ENCODE measurements at places on chromosomes 11 and 22.

DNA sequence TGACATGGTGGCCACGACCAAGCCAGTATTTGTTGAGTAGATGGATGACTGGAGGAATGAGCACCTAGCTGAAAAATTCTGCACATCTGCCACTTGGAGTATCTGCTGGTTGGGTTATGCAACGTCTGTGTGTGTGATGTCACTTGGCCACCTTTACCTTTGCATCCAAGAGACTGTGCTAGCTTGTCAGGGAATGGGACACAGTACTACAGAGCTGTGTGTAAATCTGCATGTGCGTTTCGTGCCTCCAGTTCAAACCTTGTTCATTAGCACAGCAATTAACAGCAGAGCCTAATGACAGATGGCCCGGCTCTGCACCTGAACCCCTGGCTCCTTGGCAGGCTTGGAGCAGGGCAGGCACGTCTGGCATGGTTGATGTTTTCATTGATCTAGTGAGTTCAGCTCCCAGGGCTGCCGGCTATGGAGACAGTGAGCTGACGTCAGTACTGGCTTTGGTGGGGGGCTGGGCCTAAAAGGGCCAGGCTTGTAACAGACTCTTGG lies 188.4 kb upstream of the NAV2 start:
- DNase-seq: no peak

- no peak for DNase-seq
Measured at GRCh38 chr11:69002110-69002569, 10.9 kb downstream of the MRGPRF start.

DNA sequence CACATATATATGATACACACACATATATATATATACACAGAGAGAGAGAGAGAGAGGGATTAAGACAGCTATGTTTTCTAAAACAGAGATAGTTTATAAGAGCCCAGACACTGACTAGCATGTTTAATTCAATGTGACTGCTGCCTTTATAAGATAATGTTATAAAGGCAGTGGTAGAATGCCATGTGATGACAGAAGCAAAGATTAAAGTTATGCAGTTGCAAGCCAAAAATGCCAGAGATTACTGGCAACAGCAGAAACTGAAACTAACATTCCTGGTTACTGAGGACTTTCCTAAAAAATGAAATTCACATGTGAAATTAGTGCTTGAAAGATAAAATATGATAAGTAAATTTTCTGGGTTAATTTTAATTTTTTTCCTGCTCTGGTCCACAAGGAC lies 1888.9 kb downstream of the LRRC4C start:
- no peak for DNase-seq

DNA sequence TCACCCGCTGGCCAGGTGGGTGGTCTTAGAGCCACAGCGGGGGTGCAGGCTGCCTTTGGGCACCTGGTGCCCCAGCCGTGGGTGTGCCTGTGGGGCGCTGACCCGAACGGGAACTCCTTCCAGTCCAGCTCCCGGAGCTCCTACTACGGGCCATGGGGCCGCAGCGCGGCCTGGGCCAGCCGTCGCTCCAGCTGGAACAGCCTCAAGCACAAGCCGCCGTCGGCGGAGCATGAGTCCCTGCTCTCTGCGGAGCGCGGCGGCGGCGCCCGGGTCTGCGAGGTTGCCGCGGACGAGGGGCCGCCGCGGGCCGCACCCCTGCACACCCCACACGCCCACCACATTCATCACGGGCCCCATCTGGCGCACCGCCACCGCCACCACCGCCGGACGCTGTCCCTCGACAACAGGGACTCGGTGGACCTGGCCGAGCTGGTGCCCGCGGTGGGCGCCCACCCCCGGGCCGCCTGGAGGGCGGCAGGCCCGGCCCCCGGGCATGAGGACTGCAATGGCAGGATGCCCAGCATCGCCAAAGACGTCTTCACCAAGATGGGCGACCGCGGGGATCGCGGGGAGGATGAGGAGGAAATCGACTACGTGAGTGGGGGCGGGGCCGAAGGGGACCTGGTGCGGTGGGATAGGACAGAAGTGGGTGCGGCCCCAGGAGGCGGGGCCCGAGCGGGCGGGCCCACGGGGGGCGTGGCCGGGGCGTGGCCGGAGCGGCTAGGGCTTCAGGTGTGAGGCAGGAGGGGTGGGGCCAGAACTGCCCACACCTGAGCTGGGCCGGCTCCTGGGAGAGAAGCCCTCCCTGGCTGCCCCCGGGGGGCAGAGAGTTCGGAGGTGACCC lies 91.5 kb downstream of the CACNA1I start:
- DNase-seq: peak; percentile 61

DNA sequence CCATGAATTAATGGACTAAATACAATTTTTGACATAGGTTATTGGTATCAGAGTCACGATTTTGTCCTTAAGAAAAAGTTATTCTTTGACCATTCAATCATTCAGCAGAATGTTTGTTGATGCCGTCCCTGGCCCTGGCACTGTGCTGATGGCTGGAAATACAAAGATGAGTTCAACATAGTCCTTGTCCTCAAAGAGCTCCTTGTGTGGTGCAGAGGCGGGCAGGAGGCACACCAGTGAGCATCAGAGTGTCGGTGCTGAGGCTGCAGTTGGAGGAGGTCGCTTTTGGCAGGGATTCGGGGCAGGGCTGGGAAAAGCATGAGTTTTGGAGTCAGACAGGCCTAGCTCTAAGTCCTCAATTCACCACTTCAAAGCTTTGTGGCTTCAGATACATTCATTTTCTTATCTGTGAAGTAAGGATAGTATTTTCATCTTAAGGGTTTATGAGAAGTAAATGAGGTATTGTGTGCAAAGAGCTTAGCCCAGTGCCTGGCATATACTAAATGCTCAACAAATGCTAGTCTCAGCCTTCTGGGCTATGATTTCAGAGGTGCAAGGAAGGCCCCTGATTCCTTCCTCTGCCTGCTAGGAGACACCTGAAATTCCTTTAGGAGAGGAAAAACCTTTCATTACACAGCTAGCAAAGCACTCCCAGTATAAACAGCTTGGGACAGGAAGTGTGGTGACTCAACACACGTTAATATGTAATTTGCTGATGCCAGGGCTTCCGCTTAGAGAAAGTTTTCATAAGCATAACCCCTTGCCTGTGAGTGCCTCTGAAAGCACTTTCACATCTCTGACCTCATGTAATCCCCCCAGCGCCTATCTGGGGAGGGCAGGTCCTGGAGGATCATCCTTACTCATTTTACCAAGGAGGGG lies 113.8 kb downstream of the NECTIN1 start:
- DNase-seq: no peak

GRCh38 chr11:131645237-131645636 lies 274.8 kb downstream of the NTM start:
- no peak for DNase-seq

- no peak for DNase-seq
Measured at GRCh38 chr11:122769126-122769780, 69.0 kb upstream of the CRTAM start.

- no peak for DNase-seq
Measured at GRCh38 chr11:90124371-90124770, 10.1 kb upstream of the NAALAD2 start.

DNA sequence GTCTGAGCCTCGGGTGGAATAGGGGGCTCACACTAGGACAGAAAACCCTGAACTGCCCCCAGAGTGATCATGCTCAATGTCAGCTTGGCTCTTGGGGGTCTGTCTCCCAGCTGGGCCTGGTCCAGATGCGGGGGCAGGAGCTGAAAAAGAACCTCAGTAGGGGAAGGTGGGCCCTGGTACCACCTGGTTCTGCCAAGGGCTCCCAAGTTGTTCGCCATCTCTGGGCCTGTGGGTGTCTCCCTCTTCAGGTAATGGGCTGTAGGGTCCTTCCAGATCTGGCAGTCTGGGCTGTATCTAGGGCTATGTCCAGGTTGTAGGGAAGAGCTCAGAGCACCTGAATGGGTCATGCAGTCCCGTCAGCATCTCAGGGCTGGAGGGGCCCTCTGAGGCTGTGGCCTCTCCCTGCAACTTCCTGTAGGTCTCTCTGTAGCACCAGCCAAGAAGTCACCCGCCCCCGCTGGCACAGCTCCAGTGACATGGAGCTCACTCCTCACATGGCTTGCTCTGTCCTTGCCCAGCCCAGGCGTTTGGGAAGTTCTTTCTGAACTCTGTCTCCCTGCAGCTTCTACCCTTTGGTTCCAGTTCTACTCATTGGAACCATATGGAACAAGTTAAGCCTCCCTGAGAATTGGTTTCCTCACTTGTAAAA lies 33.0 kb upstream of the SOX10 start:
- DNase-seq: no peak

DNA sequence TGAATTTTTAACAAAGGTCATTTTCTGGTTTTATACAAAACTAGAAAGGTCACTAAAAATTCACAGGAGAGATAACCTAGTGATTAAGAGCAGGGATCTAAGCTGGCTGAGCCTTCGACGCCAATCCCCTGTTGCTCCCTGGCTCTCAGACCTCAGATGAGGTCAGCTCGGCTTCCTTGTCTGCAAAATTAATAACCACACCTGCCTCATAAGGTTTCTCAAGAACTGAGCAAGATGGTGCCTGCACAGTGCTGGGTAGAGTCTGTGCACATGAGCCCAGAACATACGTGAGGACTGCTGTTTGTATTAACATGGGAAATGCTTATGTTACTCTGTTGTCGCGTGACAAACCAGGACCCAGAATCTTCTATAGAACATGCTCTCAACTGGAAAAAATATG lies 24.4 kb upstream of the CD5 start:
- DNase-seq: no peak

- DNase-seq: no peak
Measured at GRCh38 chr11:9069256-9069655, 22.1 kb downstream of the SCUBE2 start.

GRCh38 chr22:37222440-37222971 lies 10.2 kb upstream of the SSTR3 start:
- DNase-seq: no peak

- no peak for DNase-seq
Measured at GRCh38 chr11:73551677-73552076, 46.2 kb downstream of the FAM168A start.

DNA sequence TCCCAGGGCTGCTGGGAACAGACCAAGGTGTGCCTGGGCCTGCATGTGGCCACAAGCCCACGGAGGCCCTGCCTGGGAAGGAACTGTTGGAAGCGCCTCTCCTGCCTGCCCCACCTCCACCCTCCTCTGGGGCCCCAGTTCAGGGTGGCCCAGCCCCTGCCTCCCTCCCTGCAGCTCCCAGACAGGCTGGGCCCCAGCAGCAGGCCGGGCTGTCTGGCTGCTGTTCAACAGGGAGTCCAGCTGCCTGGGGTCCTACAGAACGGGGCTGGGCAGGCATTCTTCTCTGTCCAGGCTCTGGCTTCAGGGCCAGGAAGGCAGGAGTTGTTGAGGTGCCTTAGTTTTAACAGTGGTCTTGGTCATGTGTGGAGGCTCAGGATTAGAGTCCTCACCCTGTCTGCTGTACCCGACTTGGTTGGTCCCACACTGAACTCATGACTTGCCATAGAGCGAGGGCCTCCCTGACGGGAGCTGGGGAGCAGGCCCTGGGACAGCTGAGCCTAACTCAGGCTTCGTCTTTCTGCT lies 11.8 kb downstream of the PRDM11 start:
- DNase-seq: no peak

DNA sequence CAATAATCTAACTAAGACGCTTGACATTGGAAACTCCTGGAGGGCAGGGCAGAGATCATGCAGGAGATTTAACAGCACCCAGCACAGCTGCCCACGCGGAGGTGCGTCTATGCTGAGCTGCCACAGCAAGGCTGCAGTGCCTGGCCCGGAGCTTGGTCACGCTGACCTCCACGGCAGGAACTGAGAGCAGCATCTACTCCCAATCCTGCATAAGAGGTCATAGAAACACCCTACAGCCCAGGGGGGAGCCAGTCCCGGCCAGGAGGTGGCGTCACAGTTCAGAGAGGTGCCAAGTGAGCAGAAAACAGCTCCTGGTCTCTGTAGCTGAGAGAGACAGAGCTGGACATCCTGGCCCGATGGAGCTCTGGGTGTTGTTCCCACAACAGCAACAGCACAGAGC lies 121.1 kb upstream of the TMEM45B start:
- DNase-seq: no peak

- no peak for DNase-seq
Measured at GRCh38 chr11:22520521-22520920, 105.1 kb downstream of the FANCF start.

DNA sequence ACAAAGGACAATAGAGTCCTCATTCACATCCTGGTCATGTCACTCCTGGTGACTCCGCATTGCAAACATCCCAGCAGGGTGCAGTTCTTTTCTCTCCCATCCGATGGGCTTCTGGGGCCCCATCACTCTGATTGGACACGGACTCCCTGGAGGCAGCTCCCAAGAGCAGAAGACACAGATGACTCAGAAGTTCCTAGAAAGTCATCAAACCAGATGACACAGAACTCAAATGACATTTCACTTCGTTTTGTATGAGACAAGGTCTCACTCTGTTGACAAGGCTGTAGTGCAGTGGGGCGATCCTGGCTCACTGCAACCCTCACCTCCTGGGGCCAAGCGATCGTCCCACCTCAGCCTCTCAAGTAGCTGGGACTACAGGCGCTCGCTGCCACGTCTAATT lies 33.2 kb downstream of the ZNF195 start:
- DNase-seq: no peak

- no peak for DNase-seq
Measured at GRCh38 chr11:70566768-70567530, 168.6 kb downstream of the CTTN start.

- DNase-seq: peak; percentile 82
Measured at GRCh38 chr22:46013460-46014416, 36.8 kb upstream of the WNT7B start.
